ENCODE measurements at places on chromosomes 16 and 17.
A peak's percentile ranks its signal among the peaks of the same experiment; 100 is the strongest.

DNA sequence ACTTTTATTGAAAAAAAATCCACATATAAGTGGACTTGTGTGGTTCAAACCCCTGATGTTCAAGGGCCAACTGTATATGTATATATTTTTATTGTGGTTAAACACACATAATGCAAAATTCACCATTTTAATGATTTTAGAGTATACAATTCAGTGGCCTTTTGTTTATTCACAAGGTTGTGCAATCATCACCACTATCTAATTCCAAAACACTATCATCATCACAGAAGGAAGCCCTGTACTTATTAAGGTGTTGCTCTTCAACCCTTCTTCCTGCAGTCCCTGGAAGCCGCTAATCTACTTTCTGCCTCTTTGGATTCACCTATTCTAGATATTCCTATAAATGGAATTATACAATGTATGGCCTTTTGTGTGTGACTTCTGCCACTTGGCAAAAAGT lies 23.0 kb downstream of the MAP2K6 start:
- no peak for DNase-seq

- DNase-seq = no peak
Measured at GRCh38 chr17:41304091-41304490, 1.4 kb upstream of the KRTAP29-1 start.

DNA sequence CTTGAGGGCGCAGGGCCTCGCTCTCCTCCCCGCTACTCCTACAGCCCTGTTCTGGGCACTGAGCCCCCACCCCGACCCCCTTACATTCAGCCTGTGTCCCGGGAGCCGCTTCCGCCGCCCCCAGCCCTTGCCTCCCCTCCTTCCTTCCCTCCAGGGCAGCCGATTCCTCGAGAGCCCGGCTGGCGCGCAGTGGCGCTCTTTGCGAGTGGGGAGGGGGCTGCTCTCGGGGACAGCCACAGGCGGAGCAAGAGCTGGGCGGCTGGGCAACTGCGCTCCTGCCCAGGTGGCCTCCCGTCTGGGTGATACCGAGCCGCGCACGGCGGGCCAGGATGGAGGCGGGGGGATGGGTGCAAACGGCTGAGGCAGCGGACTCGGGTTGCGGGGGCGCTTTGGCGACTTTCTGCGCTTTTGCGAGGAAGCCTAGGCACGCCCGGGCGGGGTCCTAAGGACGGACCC lies 1.2 kb downstream of the MMP15 start:
- DNase-seq = peak; percentile 72

GRCh38 chr16:86609115-86609514 lies 30.8 kb downstream of the FOXL1 start:
- DNase-seq = no peak

DNA sequence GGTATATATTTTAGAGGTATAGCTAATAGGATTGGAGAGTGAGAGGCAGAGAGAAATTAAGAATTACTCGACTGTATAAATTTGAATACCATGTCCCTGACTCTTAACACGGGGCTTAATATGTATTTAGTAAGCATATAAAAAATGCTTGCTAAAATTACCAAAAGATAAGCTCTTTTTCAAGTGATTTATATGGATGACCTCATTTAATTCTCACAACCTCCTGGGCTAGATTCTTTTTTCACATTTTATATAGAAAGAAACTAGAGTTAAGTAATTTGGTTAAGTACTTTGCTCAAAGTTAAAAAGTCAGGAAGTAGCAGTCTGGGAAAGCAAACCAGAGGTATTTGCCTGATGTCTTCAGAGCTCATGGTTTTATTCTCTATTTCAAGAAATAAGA lies 963.5 kb upstream of the SOX9 start:
- DNase-seq = no peak

GRCh38 chr16:81873843-81874752 lies 95.0 kb downstream of the PLCG2 start:
- no peak for DNase-seq

DNA sequence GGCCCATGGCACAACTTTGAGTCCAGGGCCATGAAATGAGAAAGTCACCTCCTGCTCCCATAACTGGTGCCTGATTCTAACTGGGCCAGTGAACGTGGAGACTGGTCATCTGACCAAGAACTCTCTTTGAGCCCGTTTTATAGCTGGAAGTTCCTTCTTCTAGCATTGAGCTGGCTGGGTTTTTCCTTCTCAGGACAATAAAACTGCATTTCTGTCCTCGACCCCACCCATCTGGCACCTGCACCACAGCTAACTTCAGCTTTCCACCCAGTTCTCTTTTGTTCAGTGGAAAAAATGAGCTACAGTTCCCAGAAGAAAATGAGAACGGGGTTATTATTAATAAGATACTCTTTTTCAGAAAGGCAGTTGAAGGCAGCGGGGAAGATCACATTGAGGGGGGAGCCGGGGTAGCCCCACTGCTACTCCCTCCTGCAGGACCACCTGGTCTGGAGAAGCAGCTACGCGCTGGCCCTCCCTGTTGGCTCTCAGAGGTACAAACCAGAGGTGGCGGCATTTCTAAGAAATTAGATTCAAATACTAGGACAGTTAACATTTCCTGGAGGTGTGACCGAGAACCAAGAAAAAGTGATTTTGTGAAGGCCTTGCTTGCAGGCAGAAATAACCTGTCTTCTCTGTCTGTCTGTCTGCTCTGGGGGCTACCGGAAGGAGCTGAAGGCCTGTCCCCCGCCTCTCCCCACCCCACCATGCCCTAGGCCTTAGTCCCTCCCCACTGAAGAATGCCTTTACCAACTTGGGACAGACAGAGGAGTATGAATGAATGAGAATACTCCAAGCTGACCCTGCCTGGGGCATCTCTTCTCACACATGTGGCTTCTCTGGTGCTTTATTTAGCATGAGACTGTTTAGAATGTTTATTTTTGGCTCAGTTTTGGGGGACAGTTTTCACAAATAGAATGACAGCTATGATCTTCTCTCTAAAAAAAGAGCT lies 123.9 kb downstream of the XYLT1 start:
- no peak for DNase-seq

DNA sequence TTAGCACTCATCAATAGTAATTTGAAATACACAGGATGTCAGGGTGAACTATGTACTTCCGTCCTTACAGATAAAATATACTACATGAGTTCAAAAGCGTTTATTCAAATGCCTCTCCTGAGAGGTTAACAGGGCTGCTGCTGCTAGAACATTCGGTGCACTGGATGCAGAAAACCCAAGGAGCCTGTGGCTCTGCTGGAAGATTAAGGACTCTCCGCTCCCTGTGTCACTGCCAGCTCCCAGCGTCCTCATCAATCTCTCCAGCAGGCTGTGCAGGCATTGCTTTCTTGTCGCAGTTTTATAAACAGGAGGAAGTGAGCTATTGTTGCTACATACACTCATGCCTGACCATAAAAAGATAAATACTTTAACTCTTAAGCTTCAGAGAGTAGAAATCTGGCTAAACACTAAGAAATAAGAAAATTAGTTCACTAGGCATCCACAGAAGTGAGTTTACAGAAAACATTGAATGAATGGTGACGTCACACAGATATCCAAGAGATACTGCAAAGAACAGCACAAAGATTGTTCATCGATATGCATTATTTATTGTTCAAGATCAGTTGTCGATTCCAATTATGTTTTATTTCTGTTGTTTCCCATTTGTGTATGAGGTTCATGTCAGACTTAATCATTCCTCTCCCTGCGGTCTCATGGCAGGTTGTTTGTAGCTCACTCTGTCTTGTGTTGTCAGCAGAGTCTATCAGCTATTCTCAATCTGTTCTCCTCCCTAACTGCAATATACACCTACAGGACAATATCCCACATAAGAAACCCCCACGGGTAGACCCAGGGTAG lies 127.9 kb upstream of the MON1B start:
- DNase-seq = no peak

DNA sequence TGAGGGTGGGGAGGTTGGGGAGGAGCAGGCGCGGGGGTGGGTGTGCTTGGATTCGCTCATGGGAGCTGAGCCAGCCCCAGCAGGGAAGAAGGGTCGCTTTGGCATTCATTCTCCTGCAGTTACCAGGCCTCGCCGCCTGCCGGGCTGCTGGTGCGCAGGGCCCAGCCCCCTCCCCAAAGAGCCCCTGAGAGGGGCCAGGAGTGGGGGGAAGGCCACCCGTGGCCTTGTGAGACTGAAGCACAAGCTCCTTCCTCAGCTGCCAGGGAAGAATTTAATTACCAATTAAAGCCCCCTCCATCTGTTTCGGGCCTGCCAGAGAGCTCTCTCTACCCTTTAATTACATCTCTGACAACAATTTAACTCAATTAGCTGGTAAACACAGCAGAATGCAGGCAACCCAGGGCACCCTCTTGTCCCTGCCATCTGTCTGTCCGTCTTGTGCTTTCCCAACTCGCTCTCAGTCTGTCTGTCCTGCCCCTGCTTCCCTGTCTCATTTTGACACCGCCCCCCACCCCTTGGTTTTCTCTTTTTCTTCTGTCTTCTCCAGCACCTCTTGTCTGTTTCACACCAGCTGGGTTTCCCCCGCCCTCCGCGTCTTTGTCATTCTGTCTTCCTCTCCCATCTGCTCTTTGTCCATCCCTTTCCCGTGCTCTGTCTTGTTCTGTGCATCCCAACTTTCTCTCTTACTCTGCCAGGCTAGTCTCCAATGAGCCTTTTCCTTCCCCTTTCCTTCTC lies 32.7 kb downstream of the CDK5RAP3 start:
- peak; percentile 87 for DNase-seq

DNA sequence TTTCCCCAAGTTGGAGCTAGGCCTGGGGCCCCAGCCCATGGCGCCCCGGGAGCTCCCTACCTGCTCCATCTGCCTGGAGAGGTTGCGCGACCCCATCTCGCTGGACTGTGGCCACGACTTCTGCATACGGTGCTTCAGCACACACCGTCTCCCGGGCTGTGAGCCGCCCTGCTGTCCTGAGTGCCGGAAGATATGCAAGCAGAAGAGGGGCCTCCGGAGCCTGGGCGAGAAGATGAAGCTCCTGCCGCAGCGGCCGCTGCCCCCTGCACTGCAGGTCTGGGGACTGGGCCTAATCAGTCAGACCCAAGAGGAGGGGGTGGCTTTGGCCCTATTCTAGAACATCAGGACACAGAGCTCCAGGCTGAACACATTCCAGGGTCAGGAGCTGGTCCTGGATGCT lies 1.5 kb downstream of the RNF112 start:
- no peak for DNase-seq

DNA sequence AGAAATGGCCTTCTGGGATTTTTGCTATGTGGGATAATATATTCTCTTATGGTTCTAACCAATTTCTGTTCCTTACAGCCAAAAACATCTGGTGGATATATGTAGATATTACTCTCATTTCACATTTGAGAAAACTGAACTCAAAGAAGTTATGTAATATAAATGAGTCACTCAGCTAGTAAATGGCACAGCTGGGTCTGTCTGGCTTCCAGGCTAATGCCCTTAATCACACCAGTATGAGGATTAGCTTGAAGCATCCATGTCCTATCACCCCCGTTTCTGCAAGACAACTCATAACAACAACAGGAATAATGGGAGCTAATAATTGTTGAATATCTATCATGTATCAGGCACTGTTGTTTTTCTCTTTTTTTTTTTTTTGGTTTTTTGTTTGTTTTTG lies 34.4 kb upstream of the USP7 start:
- DNase-seq = no peak

DNA sequence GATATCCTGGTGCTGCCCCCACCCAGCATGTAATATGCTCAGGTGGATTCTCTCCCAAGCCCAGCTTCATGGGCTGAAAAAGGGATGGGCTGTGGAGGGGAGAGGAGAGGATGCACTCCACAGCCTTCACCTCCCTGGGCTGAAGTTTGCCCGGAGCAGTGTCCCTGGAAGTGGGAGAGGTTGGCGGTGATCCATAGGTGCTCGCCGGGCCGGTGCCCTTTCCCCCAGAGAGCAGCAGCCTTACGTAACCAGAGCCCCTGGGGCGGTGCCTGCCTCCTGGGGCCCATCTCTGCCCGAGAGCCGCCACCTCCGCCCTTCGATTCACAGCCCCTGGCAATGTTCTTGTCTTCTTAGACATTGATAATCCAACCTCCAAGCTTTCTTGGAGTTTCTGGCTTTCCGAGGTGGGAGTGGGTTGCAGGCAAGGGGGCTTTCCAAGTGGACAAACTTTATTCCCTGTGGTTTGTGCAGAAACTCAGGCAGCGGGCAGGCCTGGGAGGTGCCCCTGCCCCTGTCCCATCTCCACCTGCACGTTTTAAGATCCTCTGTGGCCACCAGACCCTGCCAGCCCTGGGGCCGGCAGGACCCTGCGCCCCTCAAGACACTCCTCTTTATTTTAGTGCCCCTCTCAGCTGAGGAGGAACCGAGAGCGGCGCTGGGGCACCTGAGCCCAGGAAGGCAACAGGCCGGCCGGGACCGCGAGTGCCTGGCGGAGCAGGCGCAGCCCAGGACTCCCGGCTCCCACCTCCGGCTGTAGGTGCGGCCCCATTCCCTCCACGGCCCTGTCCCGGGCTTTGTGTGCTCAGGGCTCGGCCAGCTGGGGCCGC lies 3.1 kb upstream of the WDR90 start:
- no peak for DNase-seq

DNA sequence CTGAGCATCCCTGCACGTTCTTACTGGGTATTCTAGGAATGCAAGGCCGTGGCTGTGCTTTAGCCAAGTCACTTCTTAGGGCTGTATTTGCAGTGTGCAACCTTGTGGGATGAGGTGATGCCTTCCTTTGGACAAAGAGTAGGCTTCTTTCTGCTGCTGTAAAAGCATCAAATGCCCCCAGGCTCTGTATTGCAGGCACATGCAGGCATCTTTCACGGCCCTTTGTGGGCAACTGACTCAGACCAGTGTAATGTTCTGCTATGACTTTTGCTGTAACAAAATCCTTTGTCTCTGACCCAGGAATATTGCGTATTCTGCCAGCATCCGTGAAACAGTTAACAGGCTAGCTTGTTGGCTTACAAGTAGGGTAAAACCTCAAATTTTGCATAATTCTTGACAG lies 30.9 kb upstream of the GCSH start:
- peak; percentile 98 for DNase-seq

DNA sequence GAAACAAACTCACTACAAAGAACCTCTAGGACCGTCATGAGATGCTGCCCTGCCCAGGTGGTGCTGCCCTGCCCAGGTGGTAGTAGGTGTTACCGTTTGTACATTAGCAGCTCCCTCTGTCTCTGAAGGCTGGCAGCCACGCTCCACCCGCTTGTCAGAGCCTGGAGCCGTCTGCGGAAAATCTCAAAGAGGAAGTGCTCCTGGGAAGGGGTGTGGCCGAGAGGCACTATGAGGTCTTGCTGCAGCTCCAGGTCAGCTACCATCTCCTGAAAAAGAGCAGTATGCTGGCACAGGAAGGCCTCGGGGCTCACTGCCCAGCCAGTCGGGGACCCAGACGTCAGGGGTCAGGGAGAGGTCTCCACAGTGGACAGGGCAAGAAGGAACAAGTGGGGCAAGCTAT lies 28.3 kb downstream of the ZNF276 start:
- DNase-seq = no peak

DNA sequence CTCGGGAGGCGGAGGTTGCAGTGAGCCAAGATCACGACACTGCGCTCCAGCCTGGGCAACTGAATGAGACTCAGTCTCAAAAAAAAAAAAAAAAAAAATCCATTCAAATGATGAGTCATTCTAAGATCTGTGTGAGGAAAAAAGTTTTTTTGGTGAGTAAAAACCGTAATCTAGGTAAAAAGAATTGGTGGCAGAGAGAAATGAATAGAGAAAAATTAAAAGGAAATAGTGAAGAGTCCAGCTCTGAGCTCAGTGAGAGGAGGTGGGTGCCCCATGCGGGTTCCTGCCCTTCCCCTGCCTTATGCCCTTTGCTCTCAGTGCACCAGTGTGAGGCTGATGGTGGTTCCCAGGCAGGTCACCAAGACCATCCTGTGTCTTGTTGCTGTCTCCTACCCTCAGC lies 20.9 kb downstream of the GAN start:
- DNase-seq = no peak

GRCh38 chr16:23060458-23061320 lies 88.6 kb downstream of the USP31 start:
- DNase-seq = peak; percentile 80

GRCh38 chr17:70060415-70060814 lies 14.6 kb upstream of the KCNJ16 start:
- no peak for DNase-seq

- DNase-seq = no peak
Measured at GRCh38 chr17:59488805-59489204, 76.6 kb upstream of the DHX40 start.

All from islet precursor cell (in vitro differentiated cells).